ENCODE measurements at places on chromosomes 5 and 9.

GRCh38 chr5:171989946-171990712 is 16.3 kb downstream of the FBXW11 start:
- DNase-seq, result no peak

DNA sequence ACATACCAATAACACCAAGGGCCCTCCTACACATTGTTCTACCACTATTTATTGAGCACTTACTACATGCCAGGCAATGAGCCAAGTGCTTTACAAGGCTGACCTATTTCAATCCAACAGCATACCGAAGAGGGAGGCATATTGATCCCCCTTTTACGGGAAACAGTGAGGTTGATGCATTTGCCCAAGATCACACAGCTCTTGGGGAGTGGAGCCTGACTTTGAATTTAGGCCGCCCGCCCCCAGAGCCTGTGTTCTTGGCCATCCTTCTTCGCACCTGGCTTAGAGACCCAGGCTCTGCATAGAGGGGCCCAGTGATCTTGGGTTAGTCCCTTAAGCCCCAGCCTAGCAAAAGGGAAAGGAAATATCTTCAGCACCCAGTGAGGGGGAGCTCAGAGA is 158.1 kb upstream of the IER5L start:
- DNase-seq, result no peak

DNA sequence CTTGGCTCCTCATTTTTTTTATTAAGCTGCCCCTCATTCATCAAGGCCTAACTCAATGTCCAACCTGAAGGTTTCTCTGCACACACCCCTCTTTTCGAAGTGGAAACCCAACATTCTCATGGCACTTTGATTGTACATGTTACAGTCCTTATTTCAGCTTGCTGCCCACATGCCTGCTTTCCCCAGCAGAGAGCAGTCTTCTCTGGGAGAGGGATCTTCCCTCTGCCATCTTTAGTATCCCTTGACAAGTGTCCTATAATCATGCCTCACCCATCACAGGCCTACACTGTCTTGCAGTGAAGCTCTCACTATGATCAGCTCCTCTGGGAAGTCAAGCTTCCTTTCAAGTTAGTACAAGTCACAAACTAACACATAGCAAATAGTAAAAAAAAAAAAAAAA is 175.1 kb downstream of the ACER2 start:
- DNase-seq, result no peak

- DNase-seq, result no peak
Measured at GRCh38 chr9:93292288-93292615, 108.3 kb downstream of the WNK2 start.

GRCh38 chr5:4857761-4858160 is 282.4 kb upstream of the ADAMTS16 start:
- DNase-seq, result no peak

GRCh38 chr5:119049824-119050449 is 20.9 kb upstream of the DMXL1 start:
- DNase-seq, result no peak

GRCh38 chr9:68793605-68794343 is 88.7 kb downstream of the PIP5K1B start:
- DNase-seq, result no peak

GRCh38 chr5:133824661-133825254 is 143.7 kb downstream of the C5orf15 start:
- DNase-seq, result no peak

DNA sequence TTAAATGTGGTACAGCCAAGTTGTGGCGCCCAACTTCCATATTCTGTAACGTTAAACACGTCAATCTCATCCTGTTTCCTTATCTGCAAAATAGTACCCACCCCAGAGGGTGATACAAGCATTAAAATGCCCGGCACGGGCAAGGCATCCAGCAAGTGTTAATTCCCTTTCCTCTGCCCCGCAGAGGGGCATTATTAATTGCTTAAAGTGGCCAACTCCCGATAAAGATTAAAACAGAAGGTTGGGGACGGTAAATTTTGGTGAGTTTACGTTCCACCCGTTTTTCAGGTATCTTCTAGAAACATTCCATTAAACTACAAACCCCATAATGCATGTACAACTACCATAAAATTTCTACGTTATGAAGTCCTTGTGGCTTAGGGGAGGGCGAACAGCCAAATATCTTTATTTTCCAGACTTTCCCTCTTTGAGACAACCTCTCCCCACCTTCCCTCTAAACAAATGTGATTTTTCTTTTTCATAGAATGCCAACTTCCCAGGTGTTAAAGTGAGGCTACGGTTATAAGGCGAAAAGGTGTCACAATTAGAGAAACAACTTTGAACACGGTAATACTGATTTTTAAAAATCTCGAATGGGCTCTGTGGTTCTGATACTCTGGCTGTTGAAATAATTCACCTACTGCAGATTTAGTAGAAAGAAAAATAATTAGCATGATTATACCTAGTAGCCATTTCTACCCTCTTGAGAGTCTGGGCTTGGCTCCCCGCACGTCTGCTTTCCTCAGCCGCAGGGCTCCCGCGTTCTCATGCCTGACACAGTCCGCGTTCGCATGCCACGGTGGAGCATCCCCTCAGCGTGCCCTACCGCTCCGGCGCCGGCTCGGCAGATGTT is 1.2 kb upstream of the GPBP1 start:
- DNase-seq, result no peak

- DNase-seq, result no peak
Measured at GRCh38 chr5:64570395-64570996, 64.7 kb downstream of the RGS7BP start.

DNA sequence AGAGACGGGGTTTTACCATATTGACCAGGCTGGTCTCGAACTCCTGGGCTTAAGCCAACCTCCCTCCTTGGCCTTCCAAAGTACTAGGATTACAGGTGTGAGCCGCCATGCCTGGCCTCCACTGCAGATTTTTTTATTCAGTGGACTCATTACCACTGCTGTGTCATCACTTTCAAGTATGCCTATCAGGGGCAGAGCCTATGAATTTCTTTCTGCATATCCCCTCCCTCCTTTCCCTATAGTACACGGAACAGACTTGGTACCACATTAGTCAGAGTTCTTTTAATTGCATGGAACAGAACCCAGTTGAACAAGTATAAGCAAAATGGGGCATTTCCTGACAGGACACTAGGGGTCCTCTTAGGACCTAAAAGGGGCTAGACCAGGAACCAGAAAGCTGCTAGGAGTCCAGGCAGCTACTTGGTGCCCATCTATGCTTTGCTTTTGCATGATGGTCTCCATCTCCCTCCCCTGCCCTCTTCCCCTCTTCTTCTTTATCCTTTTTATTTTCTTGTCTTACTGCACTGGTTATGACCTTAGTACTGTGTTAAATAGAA is 5.8 kb downstream of the BSPRY start:
- DNase-seq, result no peak

GRCh38 chr9:136902259-136902821 is 16.0 kb downstream of the TRAF2 start:
- DNase-seq, result no peak

GRCh38 chr5:2848619-2849018 is 97.1 kb upstream of the IRX2 start:
- no peak for DNase-seq

DNA sequence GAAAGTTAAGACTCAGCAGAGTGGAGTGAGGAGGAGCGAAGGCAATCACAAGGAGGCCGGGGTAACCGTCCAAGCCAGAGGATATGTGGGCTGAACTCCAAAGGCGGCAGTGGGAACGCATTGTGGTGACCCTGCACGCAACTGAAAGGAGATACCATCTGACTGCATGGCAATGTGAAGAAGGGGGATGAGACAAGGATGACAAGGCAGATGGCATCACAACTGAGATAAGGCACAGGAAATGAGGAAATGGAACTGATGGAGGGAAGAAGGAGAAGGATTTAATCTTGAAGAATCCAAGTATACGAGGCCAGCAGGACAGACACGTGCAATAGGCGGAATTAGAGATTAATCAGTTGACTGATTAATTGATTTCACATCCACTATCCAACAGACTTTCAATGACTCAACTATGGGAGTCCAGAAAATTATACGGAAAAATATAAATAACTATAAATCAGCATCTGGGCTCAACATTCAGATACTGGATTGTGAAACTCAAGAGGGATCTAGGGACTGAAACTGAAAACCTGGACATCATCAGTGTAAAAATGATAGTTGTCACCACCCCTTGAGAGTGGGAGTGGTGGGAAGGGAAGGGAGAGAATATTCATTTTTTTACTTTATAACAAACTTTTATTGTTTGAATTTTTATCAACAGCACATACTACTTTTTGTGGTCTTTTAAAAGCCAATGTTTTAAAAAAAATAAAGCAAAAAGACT is 86.1 kb downstream of the ARL15 start:
- DNase-seq, result no peak

DNA sequence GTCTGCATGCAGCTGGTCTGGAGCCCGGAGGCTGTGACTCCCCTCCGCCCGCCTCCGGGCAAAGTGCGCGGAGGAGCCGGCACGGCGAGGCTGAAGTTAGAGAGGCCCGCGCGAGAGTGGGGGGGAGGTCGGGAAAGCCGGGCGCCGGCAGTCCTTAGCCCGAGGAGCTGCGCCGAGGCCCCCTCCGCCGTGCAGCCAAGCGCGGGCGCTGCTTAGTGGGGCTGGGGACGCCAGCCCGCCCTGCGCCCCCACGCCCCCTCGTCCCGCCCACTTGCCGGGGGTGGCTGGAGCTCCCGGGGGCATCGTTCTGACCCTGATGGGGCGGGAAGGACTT is 403 bp downstream of the NINJ1 start:
- peak; percentile 77 for DNase-seq

DNA sequence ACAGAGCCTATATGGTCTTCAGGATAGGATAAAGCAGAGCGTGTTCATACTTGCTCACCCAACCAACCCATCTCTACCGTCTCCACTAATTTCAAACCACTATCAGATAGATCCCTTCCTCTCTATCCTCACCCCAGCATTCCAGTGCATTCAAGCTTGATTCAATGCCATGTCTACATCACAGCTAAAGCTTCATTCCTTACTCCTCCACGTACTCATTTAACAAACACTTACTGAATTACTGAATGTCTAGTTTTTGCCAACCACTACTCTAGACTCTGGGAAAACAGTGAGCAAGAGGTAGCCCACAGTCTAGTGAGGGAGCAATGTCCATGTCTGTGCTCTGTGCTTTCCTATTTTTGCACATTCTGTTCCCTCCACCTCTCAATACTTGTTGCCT is 163.5 kb upstream of the MSX2 start:
- DNase-seq, result no peak

All from 8988T (cell line).